Mucosa of descending colon (tissue), 3 donors: ENCODE measurements at places on chromosomes 11 and 22.
A peak's percentile ranks its signal among the peaks of the same experiment; 100 is the strongest.

DNA sequence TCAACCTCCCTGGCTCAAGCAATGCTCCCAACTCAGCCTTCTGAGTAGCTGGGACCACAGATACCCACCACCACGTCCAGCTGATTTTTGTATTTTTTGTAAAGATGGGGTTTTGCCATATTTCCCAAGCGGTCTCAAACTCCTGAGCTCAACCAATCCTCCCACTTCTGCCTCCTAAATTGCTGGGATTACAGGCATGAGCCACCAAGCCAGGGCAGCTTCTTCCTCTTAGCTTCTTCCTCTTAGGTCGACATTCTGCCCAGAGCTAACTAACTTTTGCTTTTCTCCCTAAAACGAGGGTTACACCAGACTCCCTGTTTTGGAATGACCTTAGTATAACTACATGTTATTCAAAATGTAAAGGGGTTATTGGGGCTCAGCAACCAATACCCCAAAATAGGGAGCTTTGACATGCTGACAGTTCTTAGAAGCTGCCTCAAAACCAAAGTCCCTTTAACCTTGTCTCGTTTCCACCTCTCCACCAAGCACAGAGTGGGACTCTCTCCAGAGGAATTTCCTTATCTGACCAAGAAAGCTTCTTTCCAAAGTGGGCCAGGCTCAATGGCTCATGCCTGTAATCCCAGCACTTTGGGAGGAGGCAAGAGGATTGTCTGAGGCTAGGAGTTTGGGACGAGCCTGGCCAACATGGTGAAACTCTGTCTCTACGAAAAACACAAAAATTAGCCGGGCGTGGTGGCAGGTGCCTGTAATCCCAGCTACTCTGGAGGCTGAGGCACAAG, 7.0 kb downstream of the HPS5 start:
- no peak for DNase-seq

DNA sequence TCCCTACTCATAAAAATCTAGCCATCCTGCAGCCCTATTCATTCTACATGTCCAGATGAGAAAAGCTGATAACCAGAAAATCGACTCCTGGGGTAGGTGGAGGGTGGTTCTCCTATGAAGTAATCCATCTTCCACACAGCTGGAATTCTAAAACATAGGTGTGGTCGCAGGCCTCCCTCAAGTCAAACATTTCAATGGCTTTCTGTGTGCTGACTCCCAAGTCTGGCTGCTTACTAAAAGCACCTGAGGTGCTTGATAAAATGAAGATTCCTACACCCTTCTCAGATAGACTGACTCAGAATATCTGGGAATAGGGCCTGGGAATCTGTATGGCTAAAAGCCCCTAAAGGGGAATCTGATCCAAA, 26.1 kb downstream of the IRAG1 start:
- no peak for DNase-seq

- DNase-seq: no peak
These were observed 29.7 kb upstream of the SOX10 start for GRCh38 chr22:38014083-38014482.

DNA sequence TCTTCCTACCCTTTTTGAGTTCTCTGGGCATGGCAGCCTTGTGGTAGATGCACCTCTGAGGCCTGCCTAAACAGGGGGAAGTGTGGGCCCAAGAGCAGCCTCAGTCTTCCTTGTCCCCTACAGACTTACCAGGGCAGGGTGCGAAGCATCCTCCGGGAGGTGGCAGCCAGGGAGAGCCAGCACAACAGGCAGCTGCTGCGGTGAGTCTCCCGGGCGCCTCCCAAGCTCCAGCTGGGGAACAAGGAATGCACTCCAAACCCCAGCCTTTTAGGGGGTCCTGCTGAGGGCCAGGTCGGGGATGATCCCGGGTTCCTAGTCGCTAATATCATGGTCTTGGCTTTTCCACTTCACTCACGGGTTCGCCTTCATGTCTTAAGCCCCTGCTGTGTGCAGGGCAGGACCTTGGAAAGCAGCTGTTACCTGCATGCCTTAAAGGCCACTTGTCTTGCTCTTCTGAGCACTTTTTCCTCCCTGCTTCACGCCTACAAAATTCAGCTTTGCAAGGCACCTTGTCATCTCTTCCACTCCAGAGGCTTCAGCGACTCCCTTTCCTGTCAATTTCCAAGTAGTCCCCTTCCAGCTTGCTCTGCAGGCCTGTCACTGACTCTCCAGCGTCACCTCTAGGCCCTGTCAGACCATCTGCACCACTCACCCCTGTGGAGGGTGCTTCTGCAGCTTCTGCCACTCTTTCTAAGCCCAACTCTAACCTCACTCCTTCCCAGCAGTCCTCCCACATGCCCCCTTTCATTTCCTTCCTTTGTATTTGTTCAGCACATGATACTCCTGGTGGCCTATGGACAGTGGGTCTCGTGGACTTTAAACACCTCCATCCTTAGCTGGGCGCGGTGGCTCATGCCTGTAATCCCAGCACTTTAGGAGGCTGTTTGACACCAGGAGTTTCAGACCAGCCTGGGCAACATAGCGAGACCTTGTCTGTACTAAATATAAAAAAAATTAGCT, 57.0 kb downstream of the PISD start:
- no peak for DNase-seq

DNA sequence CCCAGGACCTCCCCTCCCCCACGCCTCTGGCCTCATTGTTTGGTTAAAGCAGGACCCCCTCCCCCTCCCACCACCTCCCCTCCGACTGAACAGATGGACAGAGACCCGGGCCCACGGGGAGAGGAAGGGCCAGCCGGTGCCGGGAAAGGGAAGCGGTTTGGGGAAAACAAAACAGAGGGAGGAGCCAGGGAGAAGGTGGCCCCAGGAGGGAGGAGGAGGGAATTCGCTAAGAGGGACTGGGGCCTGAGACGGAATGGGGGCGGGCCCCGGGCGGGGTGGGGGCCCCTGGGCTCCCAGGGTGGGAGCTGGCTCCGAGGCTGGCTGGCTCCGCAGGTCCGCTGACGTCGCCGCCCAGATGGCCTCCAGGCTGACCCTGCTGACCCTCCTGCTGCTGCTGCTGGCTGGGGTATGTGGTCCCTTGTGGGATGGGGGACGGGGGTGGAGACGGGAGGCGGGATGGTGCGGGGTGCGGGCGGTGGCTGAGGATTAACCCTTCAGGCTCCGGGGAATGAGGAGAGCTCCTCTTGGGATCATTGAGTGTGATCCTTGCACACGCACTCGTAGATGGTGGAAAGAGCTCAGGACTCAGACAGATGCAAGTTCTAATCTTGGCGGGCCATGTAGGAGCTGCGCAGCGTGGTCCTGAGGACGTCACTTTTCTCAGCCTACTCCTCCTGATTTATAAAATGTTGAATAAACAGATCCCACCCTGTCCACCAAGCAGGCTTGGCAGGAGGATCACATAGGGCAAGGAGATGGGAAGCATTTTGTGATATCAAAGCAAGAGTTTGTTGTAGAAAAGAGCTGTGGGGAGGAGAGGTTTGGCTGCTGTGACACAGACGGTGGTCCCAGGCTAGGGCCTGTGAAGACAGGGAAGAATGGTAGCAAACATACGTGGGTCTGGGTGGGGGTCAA, 688 bp downstream of the SERPING1 start:
- peak; percentile 45 for DNase-seq

- no peak for DNase-seq
These were observed 66.7 kb downstream of the SYN3 start for GRCh38 chr22:32991353-32992101.

DNA sequence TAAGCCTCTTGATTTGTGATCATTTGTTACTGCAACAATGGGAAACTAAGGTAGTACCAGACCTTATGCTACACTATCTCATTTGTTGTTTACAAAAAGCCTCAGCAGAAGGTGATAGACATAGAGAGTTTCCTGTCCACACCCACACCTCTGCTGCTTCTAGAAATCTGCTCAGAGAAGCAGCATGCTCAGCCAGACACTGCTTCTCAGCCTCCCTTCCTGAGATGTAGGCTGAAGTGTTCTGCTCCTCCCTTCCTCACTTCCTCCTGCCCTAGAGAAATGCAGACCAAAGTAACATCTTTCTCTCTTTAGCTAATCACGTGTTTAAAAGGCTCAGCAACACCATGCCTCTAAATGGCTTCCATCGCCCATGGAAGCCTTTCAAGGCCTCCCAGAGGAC, 88.4 kb downstream of the SLC1A2 start:
- DNase-seq: no peak

DNA sequence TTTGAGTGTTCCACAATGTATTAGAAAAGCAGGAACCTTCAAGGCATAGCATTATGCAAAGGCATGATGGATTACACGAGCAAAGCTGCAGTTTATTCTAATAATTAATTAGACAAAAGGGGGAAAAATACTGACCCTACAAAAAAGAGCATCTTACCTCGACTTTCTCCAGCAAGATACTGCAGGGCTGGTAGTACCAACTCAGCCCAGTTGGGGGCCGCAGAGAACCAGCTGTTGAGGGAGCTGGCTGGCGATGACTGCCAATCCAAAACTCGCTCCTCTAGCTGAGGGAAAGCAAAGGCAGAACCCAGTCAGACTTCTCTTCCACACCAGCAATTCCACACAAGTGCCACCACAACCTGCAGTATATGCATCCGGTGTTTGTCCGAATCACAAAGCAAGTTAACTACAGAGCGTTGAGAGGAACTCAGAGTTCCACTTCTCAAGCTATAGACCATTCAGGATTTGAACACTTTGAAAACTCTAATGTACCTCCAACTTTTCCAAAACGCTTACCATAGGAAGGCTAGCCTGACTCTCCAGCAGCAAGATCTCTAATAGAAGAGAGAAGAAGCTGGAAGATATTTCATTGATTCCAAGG, 13.7 kb downstream of the NFRKB start:
- no peak for DNase-seq

GRCh38 chr11:35750981-35751663, 88.5 kb downstream of the TRIM44 start:
- DNase-seq: no peak

DNA sequence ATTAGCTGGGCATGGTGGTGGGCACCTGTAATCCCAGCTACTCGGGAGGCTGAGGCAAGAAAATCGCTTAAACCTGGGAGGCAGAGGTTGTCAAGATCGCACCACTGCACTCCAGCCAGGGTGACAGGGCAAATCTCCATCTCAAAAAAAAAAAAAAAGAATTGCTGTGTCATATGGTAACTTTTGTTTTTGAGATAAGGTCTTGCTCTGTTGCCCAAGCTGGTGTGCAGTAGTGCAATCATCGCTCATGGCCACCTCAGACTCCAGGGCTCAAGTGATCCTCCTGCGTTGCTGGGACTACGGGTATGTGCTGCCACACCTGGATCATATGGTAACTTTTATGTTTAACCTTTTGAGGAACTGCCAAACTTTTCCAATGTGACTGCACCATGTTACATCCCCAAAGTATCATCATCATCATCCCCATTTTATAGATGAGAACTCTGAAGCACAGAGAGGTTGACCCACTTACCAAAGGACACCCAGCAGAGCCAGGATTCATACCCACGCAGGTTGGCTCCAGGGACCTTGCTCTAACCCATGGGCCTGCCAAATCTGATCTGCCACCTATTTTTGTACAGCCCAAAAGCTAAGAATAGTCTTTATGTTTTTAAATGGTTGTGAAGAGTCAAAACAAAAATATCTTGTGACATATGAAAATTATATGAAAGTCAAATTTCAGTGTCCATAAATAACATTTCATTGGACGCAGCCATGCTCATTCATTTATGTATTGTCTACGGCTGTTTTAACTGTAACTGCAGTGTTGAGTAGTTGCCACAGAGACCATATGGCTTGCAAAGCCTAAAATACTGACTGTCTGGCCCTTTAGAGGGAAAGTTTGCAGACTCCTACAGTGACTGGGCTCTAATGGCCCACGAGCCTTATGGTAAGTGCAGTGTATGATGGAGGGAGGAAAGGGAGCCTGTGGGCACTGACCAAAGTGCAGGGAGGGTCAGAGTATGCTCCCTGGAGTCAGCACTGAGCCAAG, 45.3 kb downstream of the GDPD5 start:
- no peak for DNase-seq

DNA sequence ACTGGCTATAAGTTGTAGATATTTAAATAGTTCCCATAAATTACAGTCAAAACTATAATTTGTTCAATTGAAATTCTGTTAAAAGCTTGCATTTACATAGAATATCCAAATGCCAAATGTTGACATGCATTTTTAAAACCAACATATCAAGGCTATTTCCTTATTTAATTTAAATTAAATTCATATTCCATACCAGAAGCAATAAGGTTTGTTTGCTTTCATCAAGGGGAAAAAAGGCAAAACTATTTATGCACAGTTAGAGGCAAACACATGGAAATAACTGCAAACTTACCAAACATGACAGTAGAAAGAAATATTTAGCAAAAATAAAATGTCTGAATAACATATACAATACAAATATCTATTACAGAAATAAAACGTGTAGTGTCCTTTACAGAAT, 1581.2 kb upstream of the TENM4 start:
- no peak for DNase-seq

DNA sequence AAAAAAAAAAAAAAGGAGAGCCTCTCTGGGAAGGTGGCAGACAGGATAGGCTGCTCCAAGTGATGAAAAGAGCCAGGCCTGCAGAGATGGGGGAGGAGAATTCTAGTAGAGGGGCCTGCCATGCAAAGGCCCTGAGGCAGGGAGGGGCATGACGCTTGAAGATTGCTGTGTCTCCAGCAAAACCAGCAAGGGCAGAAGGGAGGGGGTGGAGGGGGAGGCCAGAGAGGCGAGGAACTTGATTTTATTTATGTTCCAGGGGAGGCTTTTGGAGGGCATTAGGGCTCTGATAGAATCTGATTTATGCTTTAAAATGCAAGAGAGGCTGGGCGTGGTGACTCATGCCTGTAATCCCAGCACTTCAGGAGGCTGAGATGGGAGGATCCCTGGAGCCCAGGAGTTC, 16.7 kb upstream of the PACSIN2 start:
- no peak for DNase-seq

- DNase-seq: no peak
These were observed 40.9 kb upstream of the ANO1 start for GRCh38 chr11:70036971-70037882.

DNA sequence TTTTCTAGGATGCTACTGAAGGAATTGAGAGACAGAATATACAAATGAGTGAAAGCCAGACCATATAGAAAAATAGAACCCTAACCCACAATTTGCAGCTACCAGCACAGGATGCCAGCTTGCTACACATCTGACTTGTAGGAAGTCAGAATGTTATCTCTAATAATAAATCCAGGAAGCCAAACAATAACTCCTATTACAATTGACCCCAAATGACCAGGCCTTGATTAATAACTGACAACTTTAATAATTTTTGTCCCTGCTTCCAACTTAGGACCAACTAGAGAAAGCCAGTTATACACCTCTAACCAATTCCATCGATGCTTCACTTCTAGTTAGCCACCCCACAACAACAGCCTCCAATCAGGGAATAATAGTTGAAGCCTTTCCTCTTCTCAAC, 193.4 kb downstream of the CASP12 start:
- no peak for DNase-seq

GRCh38 chr11:45851228-45851627, 4.0 kb downstream of the CRY2 start:
- no peak for DNase-seq

DNA sequence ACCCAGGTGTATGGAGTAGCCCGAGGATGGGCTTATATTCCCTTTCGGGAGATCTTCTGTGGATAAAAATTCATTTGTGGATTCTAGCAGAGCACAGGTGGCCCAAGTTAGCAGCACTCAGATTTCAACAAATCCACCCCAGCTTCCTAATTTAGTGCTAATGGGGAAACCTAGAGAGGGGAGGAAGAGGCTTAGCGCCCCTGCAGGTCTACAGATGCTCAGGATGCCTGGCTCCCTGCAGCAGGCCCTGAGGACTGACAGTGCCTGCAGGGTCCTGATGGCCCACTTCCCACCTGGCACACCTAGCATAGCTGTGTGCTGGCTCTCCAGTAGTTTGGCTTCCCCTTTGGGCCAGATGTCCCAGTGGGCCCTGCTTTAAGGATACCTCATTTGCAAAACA, 6.5 kb downstream of the DGAT2 start:
- DNase-seq: no peak

- no peak for DNase-seq
These were observed 30.0 kb downstream of the MOV10L1 start for GRCh38 chr22:50119768-50120251.
